NCI-H2081 treated with DMSO at 0.1 percent for 48 hours (cell line): ENCODE measurements at places on chromosomes 1 and 21.

DNA sequence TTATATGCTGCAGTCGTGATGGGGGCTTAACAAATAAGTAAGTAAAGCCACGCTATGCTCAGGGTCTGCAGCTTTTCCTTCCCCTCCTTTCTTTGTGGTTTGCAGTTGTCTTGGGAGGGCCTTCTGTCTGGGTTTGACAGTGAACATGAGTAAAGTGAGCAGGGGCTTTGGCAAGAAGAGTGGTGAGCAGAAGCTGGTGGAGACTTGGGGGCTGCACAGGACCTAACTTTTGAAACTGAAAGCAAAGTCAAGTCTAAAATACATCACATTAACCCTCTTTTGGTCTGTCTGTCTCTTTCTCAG lies 368.6 kb upstream of the VAMP3 start:
- no peak for DNase-seq

DNA sequence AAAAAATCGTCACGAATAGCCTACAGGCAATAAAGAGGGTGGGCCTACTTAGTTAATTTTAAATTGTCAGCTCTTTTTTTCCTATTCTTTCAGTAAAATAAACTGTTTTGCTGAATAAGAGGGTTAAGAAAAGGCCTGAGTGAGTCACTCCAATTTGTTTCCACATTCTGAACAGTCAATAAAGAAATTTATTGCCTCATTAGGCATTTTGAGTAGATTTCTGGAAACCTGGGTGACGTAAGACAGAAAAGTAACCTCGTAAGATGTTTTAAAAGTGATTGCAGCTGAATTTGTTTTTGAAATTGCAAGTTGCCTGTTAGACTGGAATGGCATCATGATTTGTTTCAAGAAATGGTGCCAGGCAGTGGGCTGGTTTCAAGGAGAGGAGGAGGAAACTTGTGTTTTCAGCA lies 439.3 kb downstream of the USP25 start:
- DNase-seq: no peak

DNA sequence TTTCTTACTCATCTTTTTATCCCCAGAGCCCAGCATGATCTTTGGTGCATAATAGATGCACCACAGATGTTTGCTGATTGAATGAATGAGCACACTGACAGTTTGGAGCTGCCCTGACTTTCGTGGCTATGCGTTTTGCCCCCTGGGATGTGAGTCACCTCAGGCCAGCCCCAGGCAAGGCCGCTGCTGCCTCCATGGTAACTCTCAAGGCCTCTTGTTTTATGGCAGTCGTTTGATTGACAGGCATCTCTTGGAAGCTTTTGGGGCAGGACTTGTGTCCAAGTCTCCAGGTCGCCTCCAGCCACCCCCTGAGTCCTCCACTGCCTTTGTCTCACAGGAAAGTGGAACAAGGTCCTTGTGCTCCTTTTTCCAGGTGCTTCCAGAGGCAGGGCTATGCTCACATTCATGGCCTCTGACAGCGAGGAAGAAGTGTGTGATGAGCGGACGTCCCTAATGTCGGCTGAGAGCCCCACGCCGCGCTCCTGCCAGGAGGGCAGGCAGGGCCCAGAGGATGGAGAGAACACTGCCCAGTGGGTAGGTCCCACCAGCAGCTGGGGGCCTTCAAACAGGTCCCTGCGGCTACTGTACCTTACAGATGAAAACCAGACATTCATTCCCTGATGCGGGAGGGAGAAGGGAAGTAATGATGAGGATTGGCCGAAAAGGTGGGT lies 11.2 kb downstream of the PSEN2 start:
- no peak for DNase-seq

DNA sequence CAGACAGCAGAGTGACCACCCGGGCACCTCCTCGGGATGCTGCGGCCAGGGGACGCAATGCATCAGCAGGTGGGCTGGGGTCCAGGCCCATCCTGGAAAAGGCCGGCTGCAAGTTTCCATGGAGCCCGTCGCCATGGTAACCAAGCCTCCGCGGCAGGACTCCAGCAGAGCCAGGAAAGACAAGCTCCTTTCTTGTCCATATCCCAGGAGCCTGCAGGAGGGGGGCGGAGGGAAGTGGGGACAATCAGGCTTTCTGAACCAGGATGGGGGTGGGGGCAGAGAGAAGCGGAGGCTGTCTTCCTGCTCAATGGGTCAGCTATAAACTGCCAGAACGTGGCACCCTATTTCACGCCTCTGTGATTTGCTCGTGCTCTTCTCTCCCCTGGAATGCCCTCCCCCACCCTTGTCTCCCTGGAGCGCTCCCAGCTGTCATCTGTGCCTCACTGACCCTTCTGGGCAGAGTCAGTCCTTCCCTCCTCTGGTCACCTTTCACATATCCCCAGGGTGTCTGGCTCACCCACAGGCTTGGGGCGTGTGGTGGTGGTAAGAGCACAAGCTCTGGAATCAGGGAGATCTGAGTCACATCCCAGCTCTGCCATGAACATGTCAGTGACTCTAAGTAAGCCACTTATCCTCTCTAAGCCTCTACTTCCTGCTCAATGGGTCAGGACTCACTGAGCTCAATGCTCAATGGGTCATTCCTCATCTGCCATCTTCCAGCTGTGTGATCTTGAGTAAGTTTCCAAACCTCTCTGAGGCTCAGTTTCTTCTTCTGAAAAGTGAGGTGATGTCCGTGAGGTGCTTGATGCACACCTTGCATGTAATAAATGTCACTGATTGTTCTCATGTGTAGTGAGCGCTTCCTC lies 58.9 kb upstream of the LAPTM5 start:
- no peak for DNase-seq

DNA sequence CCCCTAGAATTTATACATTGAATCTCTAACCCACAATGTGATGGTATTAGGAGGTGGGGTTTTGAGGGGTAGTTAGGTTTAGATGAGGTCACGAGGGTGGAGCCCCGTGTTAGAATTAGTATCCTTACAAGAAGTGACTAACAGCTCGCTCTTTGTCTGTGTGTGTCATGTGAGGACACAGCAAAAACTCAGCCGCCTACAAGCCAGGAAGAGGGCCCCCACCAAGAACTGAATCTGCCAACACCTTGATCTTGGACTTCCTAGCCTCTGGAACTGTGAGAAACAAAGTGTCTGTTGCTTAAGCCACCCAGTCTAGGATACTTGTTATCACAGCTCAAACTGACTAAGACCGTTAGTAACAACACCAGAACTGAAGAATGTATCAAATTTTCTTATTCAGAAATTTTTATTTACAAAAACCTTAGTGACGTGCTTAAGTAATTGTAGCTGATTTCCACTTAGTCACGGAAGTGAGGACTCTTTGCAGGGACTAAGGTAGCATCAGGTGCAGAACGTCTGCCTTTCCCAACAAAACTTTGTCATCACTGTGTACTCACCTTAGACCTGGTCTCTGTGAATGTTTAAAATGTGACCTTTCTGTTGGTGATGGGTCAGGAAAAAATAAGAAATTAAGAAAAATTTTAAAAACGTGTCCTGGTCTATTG lies 24.5 kb upstream of the LRRC8C start:
- no peak for DNase-seq

GRCh38 chr1:220751111-220751510 lies 3.0 kb downstream of the MTARC2 start:
- no peak for DNase-seq

GRCh38 chr1:2405588-2406295 lies 6.6 kb downstream of the PEX10 start:
- DNase-seq: no peak

DNA sequence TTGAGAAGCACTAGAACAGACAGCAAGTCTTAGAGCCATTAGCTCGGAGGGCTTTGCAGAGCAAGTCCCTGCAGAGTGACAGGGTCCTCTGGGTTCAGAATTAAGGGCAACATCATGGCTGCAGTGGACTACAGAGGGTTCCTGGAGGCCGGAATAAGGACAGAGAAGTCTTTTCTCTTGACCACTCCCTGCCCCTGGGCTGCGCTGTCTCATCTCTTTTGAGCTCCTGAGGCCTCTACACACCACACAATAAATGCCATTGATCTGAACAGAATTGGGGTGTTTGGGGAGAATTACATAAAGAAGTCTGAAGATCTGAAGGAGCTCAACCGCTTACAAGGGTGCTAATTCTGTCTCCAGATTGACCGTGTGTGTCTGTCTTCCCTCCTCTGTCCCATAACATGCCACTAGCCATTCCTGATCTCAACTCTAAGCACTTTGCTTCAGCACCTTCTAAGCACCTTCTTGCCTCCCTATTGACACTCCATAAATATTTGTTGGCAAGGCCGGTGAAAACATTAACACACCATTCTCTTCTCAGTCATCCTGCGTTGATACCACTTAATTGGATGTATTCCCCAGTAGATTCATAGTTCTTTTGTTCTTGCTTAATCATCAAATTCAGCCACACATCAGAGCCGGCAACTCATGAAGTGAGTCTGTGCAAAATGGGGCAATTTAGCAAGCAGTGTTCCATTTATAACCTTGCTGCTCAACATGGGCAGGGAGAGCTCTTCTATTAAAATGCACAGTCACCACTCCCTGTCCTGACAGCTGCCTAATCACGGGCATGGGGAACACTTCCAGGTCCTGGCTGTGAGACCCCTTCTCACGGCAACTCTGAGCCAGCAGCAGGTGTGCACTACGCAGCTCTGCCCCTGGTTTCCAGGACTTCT lies 49.7 kb downstream of the NMNAT2 start:
- DNase-seq: no peak

GRCh38 chr21:44996501-44996921 lies 56.7 kb downstream of the SLX9 start:
- no peak for DNase-seq

DNA sequence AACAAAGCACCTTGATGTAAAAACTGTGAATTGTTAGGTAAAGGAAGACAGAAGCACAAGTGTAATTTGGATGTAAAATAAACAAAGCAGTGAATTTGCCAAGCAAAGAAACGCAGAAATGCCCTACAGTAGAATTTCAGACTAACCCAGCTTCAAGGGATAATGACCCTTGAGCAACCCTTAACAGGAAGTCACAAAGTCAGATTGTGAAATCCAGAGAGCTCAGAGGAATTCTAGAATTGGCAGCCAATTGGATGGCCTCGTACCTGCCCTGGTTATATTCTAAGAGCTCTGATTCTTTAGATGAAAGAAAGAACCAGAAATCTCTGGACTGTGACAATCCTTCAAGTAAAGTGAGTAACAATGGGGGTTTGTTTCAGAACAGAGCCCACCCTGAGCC lies 152.7 kb upstream of the CHRM3 start:
- DNase-seq: no peak

- no peak for DNase-seq
These were observed 2.6 kb downstream of the RERE start for GRCh38 chr1:8814865-8815264.

DNA sequence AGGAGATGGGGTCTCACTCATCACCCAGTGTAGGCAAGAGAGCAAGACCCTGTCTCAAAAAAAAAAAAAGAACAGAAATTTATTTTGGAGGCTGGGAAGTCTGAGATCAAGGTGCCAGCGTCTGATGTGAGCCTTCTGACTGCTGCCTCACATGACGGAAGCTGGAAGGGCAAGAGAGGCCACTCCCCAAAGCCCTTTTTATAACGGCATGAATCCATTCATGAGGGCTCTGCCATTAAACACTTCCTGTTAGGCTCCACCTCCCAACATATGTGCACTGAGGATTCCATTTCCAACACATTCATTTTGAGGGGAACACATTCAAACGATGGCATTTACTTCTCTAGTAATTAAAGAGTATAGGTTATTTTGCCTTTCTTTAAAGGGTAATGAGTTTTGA lies 50.9 kb upstream of the C1orf198 start:
- no peak for DNase-seq

GRCh38 chr1:109821831-109822745 lies 58.4 kb upstream of the EPS8L3 start:
- no peak for DNase-seq

DNA sequence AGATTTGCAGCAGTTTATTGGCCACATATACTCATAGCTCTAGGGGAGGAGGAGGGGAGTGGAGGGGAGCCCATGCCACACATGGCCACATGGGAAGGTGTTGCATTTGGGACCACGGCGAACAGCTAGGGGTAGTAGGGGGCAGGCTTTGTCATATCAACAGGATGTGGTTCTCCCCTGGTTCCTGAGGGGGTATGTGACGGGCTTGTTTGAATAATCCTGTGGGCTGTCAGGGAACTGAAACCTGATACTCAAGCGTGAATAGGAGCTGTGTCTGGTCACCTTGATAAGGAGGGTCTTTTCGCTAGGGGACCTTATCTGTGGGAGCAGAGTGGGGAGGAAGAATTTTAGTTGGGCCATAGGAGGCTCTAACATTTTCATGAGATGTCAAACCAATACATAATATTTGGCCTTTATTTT lies 264.7 kb downstream of the CTH start:
- DNase-seq: no peak

DNA sequence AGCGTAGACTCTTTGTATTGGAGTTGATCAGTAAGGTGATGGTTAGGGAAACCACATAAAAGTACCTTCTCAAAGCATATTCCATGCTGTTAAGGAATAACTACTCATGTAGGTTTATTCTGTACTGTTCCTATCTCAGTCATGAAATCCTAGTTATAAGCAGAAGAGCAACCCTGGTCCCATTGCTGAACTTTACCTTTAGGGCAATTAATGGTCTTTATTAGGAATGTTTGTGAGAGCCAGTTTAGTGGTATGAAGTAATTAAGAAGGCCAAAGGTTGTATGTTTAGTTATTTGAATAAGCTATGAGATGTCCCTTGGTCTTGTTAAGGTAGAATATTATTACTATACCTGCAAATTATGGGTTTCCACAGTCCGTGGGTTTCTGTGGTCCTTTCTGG lies 44.0 kb downstream of the ACP6 start:
- no peak for DNase-seq

DNA sequence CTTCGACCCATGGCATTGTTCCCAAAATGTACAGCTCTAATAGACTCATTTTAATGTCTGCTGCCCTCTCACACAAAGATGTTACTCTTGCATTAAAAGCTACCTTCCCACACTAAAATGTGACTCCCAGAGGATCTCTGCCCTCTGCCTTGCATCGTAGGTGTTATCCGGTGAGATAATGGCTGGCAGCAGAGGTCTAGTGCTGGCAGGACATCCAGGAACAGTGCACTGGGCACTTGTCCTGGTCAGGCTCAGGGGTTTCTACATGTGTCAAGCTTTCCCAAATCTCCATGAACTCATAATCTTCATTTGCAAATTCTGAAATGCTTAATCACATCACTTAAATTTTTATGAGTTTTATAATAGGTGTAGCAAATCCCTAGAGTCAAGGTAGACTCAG lies 310.6 kb downstream of the LRRIQ3 start:
- DNase-seq: no peak
